Gastrocnemius medialis (tissue), 4 donors: ENCODE measurements at places on chromosomes 5 and 9.

DNA sequence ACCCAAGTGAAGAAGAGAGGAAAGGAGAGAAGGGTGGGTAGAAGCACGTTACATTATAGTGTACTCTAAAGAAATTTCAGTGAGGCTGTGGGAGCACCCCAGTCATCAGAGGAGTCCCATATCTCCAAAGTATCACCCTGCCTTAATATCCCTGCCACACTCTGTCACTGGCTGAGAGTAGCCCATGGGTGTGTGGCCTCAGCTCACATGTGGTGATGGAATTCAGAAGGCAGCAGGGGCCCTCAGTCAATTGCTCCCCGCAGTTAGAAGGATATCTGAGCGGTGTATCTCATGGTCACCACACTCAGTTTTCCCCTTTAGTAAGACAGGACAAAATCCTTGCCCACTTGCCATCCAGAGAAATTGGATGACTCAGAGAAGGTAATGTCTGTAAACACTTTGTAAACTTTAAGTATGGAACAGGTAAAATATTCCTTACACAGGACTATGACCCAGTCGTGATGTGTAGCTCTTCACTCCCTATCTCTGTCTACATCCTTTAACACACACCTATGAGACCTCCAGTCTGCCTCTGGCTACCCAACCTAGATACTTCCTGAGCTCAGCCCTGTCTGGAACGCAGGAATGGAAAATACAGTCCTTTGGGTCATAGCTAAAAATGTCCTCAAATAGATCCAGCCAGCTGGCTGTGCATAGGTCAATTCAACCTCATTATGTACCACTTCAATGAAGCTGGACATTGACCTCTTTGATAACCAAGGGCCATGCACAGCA lies 24.3 kb upstream of the PLIN2 start:
- no peak for DNase-seq

GRCh38 chr9:132708769-132709430 lies 38.6 kb downstream of the GTF3C4 start:
- no peak for DNase-seq

GRCh38 chr5:62812621-62813255 lies 234.1 kb downstream of the LRRC70 start:
- no peak for DNase-seq

- DNase-seq = no peak
These were observed 11.9 kb downstream of the APBA1 start for GRCh38 chr9:69660304-69660703.

DNA sequence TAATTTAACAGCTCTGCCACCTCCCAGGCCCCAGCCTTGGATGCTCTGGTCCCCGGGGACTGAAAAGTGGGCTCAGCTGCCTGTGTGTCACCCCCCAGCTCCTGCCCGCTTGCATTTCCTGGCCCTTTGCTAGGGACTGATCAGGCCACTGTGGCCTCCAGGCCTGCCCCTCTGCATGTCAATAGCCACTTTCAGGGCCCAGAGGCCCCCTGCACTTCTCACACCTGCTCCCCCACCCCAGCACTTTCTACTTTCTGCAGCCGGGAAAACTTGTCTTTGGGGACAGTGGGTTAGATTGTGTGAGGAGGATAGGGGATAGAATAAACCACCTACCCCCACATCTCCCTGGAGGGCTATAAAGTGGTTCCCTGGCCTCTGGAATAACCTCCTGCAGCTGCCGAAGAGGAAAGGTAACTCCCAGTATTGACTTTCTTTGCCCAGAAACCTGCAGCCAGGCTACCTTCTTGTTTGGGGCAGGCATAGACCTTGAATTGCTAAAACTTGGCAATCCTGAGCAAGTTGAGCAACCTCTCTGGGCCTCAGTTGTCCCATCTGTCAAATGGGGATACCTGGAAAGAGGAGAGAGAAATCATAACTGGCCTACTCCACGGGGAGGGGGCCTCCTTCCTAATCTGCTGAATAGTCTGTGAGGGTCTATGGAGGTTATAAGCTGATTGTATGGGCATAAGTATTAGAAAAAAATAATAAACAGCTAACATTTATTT lies 7.8 kb downstream of the AIF1L start:
- DNase-seq = no peak

- no peak for DNase-seq
These were observed 31.5 kb downstream of the TNC start for GRCh38 chr9:115086461-115086860.

GRCh38 chr5:178360222-178360925 lies 127.8 kb upstream of the PHYKPL start:
- DNase-seq = no peak

DNA sequence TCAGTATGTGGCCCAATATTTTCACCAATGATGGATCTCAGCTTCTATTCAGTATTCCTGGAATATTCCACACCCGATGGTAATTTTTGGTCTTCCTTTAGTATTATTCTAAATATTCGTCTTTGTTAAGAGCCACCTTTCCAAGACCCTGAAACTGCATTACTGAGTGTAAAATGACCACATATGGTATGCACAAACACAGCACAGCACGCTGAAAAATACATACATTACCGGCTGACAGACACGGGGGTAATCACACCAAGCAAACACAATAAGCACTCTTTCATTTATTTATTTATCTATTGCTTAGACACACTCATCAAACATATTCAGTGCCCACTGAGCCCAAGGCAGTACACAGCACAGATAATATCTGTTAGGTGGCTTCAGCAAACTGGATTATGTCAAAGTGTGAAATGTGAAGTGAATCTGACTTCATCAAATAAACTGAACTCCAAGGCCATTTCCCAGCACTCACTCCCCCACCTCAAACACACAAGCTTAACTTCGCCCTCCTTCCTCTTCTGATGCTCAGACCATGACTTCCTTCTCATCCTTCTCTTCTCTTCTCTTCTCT lies 1637.8 kb upstream of the C9orf72 start:
- DNase-seq = no peak

DNA sequence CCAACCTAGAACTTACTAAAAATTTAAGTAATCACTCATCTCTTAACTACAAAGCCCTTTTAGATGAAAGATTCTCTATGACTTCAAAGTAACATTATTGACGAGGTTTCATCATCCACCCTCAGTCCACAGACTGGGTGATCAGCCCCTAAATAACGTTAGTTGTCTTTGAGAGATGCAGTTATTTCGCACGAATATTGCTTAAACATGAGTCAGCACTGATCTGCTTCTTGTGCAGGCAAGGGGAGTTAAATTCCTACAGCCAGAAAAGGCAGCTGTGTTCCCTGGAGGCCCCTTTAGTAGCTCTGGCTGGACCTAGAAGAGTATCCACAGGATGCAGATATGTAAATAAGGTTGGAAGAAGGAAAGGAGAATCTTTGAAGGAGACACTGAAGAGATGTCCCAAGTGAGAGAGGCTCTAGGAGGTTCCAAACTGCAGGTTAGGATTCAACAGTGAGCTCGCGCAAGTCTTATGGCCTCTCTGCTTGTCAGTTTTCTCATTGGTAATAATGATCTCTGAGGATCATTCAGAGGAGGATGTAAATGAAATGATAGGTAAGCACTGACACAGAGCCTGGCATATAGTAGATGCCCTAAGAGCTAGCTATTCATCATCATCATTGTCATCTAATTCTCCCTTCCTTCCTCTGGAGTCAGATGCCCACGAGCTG lies 122.2 kb upstream of the MAN2A1 start:
- no peak for DNase-seq

DNA sequence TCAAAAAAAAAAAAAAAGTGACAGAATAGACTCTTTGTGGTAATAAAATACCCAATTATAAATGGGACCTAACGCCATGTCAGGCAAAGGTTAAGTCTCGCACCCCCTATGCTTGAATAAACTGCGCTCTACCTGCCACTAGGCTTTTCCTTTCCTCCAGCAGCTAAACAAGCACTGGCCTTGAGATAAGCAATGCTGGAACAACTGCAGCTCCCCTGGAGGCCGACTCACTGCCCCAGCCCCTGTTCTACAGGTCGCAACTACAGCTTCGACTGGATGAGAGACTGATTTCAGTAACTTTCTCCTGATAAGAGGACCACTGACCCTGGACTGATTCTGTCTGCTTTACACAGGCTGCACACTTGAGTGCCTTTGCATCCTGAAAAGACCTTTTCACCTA lies 210.2 kb downstream of the HSPA4 start:
- no peak for DNase-seq

DNA sequence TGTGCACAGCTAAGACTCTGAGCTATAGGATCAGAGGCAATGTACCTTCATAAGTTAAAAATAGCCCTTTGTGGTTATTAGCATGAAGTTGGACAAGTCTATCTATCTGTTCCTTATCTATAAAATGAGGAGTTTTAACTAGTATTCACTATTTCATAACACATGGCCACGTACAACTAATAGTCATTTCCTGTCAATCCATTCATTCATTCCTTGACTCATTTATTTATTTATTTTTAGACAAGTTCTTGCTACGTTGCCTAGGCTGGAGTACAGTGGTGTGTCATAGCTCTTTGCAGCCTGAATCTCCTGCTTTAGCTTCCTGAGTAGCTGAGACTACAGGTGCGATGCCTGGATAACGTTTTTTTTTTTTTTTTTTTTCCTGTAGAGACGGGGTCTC lies 92.1 kb downstream of the NR3C1 start:
- DNase-seq = no peak

- peak; percentile 96 for DNase-seq
These were observed at the start of gene ZNF367 for GRCh38 chr9:96418083-96418919. Gene ZNF367 (minus strand): TSS chr9:96418370. CDS start chr9:96418032, 338 bp downstream.

DNA sequence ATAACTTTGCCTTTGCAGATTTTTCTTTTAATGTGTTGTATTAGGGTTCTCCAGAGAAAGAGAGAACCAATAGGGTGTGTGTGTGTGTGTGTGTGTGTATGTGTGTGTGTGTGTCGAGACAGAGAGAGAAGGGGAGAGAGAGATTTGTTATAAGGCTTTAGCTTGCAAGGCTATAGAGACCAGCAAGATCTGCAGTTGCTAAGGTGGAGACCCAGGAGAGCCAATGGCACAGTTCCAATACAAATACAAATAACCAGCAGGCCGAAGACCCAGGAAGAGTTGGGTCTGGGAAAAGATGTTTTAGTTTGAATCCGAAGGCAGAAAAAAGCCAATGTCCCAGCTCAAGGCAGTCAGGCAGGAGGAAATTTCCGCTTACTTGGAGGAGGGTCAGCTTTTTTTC lies 23.0 kb downstream of the TMOD1 start:
- no peak for DNase-seq

GRCh38 chr9:137388589-137389427 lies 34.2 kb downstream of the EXD3 start:
- DNase-seq = no peak

- no peak for DNase-seq
These were observed 349.6 kb downstream of the SLIT3 start for GRCh38 chr5:168951356-168951755.

- DNase-seq = no peak
These were observed 181.3 kb upstream of the GNA14 start for GRCh38 chr9:77829420-77829819.

- DNase-seq = no peak
These were observed 390.3 kb downstream of the PDE4D start for GRCh38 chr5:59503220-59503619.

- DNase-seq = no peak
These were observed 35.2 kb upstream of the DAB2IP start for GRCh38 chr9:121616123-121616755.

GRCh38 chr9:1960342-1961042 lies 54.7 kb upstream of the SMARCA2 start:
- DNase-seq = no peak

DNA sequence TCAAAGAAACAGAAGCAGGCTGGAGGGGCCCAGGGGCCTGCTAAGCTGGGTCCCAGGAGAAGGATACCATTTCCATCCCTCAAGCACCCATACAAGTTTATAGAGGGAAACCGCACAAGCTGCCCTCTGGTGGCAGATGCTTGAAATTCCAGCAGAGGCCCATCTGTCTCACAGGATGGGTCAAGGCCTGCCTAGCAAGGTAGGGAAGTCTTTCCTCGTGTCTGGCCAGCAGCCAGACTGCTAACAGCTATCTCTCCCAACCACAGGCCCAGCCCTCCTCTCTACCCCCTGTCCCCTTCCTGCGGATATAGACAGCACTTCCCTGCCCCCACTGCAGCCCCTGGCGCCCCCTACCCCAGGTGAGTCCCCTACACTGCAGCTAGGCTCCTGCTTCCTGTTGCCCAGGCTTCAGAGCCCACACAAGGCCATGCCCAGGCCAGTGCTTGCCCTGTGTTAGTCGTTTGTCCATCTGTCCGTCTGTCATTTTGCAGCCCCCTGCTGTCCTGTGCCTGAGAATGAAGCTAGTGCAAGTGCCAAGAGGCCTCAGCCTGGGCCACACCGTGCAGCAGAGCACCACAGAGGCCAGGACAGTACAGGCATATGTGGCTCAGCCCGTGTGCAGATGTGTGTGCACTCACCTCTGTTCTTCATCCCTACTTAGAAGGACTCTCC lies 26.2 kb downstream of the TCF7 start:
- DNase-seq = peak; percentile 59

- DNase-seq = no peak
These were observed 5.3 kb downstream of the INVS start for GRCh38 chr9:100104314-100104713.

- no peak for DNase-seq
These were observed 639.4 kb downstream of the PDE4D start for GRCh38 chr5:59254055-59254687.
